Mesendoderm (in vitro differentiated cells): ENCODE measurements at places on chromosomes 2 and 18.
A peak's percentile ranks its signal among the peaks of the same experiment; 100 is the strongest.

GRCh38 chr2:50720697-50721315 lies 311.1 kb downstream of the NRXN1 start:
- DNase-seq, result peak; percentile 74

- DNase-seq, result no peak
Observed at GRCh38 chr2:174383796-174384195, 11.7 kb upstream of the SCRN3 start.

DNA sequence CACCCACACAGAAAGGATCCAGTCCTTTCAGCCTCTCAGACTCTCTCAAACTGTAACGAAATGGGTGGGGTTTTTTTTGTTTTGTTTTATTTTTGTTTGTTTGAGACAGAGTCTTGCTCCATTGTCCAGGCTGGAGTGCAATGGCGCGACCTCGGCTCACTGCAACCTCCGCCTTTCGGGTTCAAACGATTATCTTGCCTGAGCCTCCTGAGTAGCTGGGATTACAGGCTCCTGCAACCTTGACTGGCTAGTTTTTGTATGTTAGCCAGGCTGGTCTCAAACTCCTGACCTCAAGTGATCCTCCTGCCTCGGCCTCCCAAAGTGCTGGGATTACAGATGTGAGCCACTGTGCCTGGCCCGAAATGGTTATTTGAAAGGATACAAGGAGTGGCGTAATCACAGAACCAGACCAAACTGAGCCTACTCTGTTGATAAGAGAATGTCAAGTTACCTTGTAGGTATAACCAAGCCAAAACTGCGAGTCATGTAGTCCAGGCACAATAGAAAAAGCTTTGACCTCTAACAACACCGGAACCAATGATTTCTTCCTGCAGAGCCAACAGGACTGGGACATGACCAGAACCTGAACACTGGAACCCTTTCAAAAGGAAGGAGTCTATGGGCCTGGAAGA lies 72.5 kb downstream of the NCAPH start:
- DNase-seq, result no peak

DNA sequence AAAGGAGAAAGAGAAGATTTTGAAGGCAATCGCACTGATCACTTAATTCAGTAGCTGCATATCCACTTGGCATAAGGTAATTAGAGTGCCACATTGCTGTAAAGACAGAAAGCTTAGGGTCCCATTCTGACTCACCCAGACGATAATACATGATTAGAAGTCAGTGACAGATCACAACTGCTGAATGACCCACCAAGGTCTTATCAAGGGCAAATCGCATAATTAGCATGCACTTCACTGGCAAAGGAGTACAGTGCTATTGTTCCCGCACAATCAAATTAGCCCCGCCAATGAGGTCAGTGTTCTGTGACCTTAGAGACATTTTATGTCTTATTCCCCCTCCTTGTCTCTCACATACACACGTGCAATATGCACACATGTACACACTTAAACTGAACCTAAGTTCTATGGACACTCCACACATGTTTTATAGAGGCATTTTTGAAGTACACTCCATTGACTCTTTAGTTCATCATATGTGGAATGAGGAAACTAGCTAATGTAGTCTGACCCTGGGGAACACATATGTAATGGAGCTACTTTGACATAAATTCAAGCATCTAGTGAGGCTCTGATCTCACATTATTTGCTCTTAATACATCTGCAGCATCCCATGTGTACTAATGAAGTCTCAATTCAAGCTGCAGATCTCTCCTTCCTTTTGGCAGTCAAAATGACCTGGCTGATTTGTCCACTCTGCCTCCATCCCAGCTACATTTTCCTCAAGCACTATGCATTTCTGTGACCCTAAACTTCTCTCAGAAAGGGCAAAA lies 673.8 kb upstream of the FANCL start:
- DNase-seq, result no peak

DNA sequence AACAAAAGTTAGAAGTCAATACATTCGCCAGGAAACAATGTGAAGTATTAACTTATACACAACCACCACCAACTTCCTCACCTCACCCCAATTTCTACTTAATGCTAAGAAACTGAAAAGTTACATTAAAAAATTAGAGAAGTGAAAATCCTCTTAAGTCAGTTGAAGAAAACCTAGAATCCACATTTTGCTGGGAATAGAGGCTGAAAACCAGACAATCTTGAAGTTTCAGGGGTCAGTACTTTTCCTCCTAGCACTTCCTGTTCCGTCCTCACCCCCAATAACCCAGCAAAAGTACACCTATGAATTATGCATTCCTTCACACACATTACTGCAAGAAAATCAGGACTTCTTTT lies 6.3 kb downstream of the YES1 start:
- no peak for DNase-seq

- peak; percentile 91 for DNase-seq
Observed at GRCh38 chr2:204452464-204453023, 92.7 kb upstream of the PARD3B start.

DNA sequence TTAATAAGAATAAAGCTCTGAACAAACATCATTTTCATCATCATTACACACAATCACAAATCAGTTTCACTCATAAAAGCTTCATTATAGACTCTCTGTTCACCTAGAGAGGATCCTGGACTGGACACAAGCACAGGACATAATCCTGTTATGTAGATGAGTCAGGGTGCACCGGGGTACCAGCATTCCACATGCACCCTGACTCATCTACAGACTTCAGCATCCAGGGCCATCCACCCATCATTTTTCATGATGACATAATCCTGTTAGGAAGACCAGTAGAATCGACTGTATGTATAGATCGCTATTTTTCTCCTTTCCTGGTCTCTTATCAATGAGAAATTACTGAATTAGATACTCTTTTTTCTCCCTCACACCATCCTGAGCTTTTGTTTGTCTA lies 73.7 kb upstream of the PIK3C3 start:
- no peak for DNase-seq

- DNase-seq, result no peak
Observed at GRCh38 chr2:129504646-129505045, 474.8 kb upstream of the RAB6C start.

DNA sequence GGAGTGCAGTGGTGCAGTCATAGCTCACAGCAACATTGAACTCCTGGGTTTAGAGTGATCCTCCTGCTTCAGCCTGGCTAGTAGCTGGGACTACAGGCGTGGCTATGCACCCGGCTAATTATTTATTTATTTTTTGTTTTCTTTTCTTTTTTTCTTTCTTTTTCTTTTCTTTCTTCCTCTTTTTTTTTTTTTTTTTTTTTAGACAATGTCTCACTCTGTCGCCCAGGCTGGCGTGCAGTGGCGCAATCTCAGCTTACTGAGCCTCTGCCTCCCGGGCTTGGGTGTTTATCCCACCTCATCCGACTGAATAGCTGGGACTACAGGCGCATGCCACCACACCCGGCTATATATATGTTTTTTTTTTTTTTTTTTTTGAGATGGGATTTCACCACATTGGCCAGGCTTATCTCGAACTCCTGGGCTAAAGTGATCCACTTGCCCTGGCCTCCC lies 1.4 kb upstream of the ANXA4 start:
- DNase-seq, result no peak

DNA sequence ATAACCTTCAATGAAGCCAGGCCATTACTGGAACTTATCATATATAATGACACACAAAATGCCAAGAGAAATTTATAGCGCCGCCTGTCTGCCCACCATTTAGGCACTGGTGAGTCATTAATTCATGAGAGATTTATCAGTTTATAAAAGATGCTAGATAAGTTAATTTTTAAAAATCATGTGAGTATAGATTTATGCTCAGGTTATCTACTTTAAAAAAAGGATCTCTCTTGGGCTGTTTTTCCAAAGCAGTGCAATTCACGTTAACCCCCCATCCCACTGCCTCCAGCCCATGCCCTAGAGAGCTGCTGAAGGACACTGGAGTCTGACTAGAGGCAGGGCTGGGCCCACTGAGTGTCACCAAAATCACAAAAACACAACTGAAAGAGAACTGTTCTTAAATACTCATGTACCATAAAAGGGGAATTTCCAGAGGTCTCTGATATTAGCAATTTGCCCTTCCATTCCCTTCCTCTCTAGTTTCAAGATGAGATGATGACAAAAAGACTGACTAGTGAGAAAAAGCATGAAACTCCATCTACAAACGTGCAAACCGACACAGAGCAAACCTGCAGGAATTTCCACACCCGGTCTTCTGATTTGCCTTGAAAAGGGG lies 160.8 kb downstream of the BCL2 start:
- no peak for DNase-seq

DNA sequence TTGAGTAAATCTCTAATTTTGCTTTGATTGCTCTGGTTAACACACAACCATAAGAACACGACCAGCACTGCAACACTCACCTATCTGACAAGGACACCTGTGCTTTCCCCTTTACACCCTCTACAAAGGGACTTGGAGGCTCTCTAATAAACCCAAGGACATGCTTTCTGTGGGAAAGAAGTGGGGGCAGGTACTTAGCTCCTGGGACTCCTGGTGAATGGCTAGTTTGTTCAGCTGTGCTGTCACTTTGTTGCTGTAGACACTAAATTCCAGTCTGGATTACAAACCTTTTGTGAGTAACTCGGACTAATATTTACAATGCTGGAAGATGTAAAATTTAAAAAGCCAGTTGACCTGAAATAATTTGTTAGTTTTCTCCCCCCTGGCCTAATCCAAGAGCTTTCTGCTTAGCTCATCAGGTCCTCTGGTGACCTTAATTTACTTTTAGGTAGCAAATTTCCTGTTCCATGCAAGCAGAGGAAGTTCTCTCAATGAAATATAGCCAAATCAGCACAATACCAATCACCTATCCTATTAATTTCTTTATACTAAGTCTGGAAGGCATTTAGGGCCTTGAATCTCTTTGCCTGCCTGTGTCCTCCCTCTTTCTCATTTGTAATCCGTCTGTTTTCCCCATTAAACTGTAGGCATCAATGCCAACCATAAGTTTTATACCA lies 67.5 kb downstream of the PLCL1 start:
- no peak for DNase-seq

- no peak for DNase-seq
Observed at GRCh38 chr2:241189856-241190201, 1.4 kb downstream of the ANO7 start.

DNA sequence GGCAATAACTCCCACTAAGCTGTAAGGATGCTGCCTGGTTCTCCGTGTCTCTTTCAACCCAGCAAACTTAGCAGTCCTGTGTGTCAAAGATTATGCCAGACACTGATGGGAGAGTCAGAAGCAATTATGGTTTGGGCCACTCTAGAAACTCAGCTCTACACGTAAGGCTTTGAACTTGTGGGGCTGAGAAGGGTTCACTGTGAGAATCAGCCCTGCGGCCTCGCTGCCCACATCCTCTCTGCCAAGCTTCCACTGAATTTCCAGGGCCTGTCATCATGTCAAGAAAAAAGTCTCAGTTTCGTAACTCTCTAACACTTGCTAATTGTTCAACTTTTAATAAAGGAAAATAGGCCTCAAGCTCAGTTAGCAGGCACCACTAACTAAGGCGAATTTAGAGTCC lies 308.8 kb upstream of the LYPD1 start:
- DNase-seq, result no peak

DNA sequence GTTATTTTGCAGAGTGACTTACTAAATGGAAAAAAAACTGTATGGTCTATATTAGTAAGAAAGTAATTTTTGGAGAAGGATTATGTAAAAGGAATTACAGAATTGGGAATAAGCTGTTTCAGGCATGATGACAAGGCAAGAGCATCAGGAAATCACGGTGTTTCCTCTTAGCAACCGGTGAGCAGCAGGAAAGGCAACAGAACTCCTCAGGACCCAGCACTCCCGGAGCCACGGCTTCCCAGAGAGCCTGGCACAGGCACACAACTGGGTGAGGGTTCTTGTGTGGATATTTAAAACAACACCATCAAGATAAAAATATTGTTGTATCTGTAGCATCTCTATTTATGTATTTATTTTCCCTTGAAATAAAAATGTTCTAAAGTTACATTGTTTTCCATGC lies 34.4 kb downstream of the CYP27C1 start:
- DNase-seq, result no peak

- no peak for DNase-seq
Observed at GRCh38 chr18:48312066-48312465, 97.1 kb downstream of the ZBTB7C start.

- DNase-seq, result no peak
Observed at GRCh38 chr18:26630596-26630995, 82.2 kb upstream of the KCTD1 start.

- peak; percentile 60 for DNase-seq
Observed at GRCh38 chr2:95314964-95315611, 17.9 kb downstream of the KCNIP3 start.

DNA sequence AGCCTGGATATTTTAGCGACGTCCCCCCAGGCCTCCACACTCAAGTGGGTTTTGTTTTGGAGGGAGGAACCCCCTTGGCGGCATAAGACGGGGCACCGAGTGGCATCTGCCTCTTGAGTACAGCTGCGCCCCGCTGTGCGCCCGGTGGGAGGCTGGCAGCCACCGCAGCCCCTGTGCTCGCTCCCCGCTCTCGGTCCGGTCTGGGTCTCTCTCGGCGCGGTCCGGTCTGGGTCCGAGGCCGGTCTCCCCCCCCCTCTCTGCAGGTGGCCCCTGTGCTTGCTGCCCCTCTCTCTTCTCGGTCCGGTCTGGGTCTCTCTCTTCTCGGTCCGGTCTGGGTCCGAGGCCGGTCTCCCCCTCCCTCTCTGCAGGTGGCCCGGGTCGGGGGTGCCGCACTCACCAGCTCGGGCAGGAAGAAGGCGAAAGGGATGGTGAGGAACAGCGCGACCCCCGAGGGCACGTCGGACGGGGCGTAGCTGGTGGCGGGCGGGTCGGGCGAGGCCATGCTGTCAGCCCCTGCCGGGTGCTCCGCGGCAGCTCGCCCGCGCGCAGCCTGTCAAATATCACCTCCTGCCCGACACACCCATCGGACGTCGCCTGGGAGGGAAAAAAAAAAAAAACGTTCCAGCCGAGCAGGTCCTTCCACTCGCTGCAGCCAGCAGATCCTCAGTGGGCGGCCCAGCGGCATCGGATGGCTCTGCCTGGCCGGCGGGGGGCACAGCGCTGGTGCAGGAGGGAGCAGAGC lies at the start of gene MALL:
Gene MALL, minus strand, starts transcription at position 532 of the 742 bp plus-strand sequence. Its CDS starts 30 bp downstream, at position 502.
- peak; percentile 51 for DNase-seq

DNA sequence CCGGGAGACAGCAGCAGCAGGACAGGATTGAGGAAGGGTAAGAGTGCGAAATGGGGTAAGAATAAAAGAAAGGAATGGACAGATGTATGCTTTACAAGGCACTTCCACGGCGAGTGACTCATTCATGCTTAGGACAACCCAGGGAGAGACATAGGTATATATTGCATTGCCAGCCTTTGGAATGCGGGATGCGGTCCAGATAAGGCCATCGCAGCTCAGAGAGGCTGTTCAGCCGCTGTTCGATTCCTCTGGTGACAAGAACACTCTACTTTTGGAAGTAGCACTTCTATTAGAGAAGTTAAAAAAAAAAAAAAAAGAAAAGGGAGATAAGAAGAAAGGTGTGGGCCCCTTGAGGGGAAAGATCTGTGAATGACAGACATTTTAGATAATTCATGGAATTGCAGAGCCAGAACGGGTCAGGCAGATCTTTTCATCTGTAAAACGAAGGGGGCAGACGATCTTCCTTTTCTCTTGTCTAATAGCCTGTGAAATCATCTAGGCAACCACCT lies 819 bp upstream of the NCOA1 start:
- DNase-seq, result peak; percentile 80

- DNase-seq, result no peak
Observed at GRCh38 chr18:35478520-35479435, 19.0 kb downstream of the INO80C start.
